ENCODE measurements at places on chromosomes 12 and 14. TPM values are rescaled to one million over a fixed set of nuclear protein-coding genes. Genes with fewer than 3 reads are reported as not detected.
A peak's percentile ranks its signal among the peaks of the same experiment; 100 is the strongest.

The AKAP5 gene
- total RNA-seq, result 0.49 TPM

DNA sequence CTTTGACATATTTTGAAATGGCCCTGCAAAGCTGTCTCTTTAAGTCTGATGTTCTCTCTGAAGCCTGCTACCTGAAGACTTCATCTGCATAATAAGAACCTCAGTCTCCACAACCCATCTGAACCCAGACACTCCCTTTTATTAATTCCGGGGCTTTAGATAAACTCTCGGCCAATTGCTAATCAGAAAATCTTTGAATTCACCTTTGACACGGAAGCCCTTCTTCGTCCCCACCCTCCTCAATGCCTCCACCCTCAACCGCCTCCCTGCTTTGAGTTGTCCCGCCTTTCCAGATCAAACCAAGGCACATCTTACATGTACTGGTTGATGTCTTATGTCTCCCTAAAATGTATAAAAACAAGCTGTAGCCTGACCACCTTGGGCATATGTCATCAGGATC is 17.6 kb downstream of the OR6J1 start:
- no peak for DNase-seq

The RNF212B gene
- total RNA-seq, result not detected

GRCh38 chr14:80493620-80494019 is 282.3 kb upstream of the DIO2 start:
- DNase-seq, result no peak

The PLA2G1B gene
- not detected for total RNA-seq

GRCh38 chr14:36503771-36504741 is 16.0 kb downstream of the NKX2-1 start:
- no peak for DNase-seq

The LRRIQ1 gene
- 0.25 TPM for total RNA-seq

DNA sequence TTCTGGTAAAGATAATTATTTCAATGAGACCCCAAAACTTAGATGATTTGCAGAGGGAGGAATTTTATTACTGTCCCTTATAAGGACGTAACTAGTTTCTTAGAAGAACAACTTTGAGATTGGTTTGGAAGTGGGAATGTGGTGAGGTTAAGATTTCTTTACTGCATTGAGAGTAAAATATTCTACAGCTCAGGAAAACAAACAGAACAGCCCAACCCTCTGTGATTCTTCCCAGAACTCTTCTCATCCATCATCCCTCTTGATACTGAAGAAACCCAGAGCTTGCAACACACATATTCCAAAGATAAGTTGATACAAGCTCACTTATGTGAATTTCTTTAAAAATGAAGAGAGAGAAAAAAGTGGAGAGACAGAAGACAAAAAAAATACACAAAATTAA is 234.2 kb downstream of the CRADD start:
- no peak for DNase-seq

GRCh38 chr12:48993787-48994186 is 5.4 kb downstream of the DDN start:
- no peak for DNase-seq

GRCh38 chr14:73047808-73048207 is 10.5 kb upstream of the RBM25 start:
- DNase-seq, result no peak

DNA sequence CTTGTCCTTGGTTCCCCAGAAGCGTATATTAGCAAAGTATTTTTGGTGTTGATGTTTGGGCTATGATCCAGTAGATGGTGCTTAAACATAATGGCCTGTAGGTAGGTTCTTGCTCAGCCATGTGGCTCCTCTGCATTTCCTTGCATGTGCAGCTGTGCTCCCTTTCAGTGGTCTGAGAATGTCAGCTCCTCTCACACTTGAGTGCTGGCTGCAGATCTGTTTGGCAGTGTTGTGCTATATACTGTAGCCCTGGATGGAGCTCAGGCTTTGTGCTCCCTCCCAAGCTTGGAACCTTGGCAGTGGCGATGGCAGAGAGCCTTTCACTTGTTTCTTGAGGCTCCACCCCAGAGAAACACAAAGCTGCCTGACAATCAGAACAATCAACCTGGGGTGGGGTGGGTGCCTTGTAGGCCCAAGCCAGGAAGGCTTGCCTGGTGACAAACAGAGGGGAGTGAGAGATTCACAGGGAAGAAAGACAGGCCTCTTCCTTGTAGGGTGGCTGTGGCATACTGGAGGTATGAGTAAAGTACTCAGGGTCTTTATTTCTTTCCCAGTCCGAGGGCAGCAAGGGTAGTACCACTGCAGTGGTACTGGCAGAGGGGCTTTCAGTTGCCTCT is 255.3 kb downstream of the RAD51B start:
- DNase-seq, result no peak

- peak; percentile 95 for DNase-seq
Measured at GRCh38 chr14:68794130-68794850, 1.4 kb upstream of the ZFP36L1 start.

DNA sequence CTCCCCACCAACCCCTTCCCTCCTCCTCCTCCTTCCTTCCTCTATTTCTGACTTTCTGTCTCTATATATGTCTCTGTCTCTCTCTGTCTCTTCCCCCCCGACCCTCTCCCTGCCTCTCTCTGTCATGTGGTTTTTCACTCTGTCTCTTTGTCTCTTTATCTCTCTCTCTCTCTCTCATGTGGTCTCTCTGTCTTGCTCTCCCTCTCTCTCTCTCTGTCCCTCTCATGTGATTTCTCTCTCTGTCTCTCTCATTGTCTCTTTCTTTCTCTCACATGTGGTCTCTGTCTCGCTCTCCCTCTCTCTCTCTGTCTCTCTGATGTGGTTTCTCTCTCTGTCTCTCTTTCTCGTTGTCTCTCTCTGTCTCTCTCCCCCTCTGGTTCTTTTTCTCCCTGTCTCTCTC is 59.3 kb downstream of the PHETA1 start:
- DNase-seq, result no peak
